Astrocyte of the cerebellum (primary cell): ENCODE measurements at places on chromosomes 1 and 21.

DNA sequence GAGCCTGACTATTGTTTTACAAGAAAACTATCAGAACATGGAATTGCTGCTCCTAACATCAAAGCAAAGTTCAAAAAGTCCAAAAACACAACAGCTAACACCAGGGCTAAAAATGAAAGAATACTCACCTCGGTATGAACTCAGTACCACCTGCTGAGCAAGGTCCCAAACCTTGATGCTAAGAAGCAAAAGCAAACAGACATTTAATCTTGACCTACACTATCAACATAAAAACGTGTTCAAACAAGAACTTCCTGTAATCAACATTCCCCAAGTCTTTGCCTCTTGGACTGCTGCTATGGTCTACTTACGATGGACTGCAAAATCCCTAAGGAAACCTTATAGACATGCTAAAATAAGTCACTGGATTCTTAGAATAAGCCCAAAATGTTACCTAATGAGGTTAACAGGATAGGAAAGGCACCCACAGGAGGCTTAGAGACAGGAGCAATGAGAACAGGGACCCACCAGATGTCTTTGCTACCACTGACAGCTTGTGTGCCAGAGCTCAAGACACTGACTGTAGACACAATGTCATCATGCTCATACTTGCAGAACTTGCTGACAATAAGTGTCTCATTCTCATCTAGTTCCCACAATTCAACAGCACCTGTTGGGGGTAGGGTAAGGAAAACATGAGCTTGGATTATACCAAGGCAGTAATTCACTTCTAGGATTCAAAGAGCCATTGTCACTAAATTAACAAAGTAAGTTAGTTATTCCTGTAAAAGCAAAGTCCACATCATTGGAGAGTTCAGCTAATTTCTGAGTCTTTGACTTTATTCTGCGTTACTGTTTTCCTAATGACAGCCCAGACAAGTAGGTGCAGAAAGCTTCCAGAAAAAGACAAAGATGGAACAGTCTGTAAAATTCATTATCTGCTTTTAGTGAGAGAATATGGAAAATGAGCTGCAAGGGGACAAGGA, 1.8 kb downstream of the WDR77 start:
- no peak for DNase-seq

DNA sequence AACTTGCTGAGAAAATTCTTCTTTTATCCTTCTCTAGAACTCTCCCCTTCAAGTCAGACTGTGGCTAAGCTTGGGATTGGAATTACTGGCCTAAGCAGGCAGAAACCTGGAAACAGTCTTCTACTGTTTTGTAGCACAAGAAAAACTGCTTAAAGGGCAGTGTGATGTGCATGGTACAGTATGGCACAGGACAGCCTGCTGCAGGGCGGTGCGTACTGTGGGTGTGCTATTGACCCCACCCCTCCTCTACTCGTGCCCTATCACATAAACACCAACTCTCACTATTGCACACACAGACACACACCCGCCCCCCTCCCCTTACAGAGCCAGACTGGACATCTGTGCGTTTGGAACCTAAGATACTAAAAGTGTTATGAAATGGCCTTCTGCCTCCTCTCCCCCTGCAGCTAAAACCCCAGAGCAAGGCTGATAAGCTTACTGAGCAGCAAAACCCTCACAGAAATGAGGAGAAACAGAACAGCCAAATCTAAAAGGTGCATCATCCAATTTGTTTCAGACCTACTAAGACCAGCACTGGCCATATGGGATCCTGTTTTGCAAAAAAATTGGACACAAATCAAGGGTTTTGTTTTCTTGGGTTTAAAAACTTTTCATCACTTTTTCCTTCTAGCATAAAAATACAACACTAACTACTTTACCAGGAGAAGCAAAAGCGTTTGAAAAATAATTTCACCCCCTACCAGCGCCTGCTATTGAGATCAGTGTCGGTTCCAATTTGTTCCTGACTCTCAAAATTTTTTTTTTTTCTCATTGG, 355.8 kb upstream of the LYPLAL1 start:
- DNase-seq = no peak

DNA sequence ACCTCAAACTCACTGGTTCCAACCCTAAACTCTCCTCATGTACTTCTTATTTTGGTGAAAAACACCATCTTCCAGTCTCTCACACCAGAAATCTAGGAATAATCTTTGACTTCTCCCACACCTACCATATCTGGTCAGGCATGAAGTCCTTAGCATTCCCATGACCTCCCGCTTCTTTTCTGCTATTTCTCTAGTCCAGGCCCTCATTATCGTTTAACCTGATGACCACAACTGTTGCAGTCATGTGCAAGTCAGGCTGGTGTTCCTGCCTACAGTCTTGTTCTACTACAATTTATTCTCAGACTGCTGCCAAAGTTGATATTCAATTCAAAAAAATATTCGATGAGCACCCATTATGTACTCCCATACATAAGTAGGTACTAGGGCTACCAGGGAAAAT, 71.3 kb downstream of the PIK3R3 start:
- DNase-seq = no peak

- DNase-seq = no peak
Observed at GRCh38 chr1:28328228-28328648, 602 bp upstream of the MED18 start.

GRCh38 chr21:15508554-15508953, 221.2 kb upstream of the USP25 start:
- no peak for DNase-seq

DNA sequence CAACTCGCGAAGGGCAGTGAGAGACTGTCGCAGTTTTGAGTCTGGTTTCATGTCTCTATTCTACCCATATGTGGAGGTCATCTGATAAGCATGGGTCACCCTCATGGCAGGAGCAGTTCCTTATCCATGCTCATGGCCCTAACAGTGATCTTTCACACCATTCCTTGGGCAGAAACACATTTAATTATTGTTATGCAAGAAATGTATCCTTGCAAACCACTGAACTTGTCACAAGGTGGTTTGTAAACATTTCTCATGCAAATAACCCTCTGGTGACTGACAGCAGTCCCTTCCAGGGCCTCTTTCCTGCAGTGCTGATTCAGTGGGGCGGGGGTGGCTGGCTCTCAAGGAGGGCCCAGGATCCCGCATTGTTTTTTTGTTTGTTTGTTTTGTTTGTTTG, 421.4 kb upstream of the RUNX1 start:
- no peak for DNase-seq

- DNase-seq = no peak
Observed at GRCh38 chr1:20732071-20732587, 374 bp downstream of the SH2D5 start.

- DNase-seq = no peak
Observed at GRCh38 chr1:81197591-81197990, 603.1 kb upstream of the ADGRL2 start.

DNA sequence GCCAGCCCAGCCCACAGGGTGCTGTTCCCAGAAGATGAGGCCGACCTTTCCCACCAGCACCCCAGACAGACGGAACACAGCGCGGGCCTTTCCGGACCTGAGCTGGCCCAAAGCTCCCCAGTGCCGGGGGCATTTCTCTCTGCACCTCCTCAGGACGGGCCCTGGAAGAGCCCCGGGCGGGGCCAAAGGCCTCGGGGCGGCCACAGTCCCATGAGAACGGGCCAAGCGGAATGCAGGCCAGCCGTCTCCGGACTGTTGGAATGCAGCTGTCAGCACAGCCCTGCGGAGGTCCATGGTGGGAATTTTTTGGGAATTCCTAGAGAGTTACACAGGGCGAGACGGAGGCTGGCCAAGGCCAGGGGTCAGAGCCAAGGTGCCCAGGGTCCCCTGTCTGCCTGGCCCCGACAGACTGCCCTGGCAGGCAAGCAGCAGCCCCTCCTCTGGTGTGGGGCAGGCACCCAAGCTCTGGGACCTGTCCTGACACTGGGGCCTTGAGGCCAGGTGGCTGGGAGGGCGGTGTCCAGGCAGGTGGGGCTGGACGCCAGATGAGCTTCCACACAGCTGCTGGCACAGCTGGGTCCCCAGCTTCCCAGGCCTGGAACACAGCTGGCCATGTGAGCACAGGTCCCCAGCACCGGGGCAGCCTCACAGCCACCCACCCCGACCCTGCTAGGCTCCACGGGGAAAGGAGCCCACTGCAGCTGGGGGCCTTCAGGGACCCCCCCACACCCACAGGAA, 63.0 kb downstream of the MEGF6 start:
- peak; percentile 24 for DNase-seq

GRCh38 chr1:42679364-42679983, 2.7 kb upstream of the YBX1 start:
- DNase-seq = no peak

GRCh38 chr1:39695016-39695415, 3.8 kb upstream of the HPCAL4 start:
- DNase-seq = no peak

GRCh38 chr1:7528386-7529198, 242.5 kb upstream of the VAMP3 start:
- no peak for DNase-seq

- DNase-seq = no peak
Observed at GRCh38 chr1:155051777-155052398, 772 bp downstream of the ADAM15 start.

- DNase-seq = no peak
Observed at GRCh38 chr21:27532076-27532475, 565.2 kb upstream of the ADAMTS5 start.

DNA sequence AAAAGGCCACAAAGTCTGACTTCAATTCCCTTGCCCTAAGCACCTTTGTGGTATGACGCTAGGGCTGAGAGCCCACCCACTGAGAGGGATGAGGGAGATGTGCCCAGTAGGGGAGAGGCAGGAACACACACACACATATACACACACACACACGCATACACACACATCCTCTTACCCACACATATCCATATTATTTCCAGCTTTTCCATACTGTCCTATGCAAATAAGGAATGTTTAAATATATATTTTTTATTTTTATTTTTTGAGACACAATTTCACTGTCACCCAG, 3.0 kb downstream of the RAB25 start:
- DNase-seq = no peak

DNA sequence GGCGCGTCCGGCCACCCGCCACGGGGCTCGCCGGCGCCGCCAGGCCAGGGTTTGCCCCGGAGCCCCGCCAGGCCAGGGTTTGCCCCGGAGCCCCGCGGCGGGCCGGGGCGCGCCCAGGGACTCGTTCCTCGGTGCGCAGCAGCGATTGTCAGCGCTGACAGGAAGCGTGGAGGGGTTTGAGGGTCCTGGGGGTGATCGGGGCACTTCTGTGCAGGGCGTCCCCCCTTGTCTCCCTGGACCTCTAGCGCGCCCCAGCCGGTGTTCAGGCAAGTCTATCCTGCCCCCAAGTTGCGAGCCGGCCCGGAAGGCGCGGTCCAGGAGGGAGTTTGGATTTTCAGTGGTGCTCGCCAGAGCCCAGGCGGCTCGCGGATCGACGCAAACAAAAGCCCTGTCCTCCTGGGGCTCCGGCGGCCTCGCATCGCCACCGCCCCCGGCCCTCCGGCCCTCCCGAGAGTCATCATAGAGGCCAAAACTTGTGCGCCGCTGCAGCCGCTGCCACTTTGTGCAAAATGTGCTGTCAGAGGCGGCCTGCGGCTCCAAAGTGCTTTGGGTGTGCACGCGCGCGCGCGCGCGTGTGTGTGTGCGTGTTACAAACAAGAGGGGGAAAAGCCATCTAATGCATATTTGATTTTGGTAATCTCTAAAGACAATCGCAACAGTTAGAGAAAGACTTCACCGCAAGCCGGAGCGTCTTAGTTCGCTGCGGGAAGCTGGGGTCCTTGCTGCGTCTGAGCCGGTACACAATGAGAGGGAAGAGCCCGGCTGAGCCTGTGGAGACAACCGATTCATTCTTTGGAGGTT, 1.0 kb downstream of the ROR1 start:
- DNase-seq = no peak

GRCh38 chr1:46686255-46686654, 14.6 kb downstream of the TEX38 start:
- no peak for DNase-seq

- DNase-seq = no peak
Observed at GRCh38 chr1:15432324-15432723, 5.9 kb upstream of the CTRC start.

DNA sequence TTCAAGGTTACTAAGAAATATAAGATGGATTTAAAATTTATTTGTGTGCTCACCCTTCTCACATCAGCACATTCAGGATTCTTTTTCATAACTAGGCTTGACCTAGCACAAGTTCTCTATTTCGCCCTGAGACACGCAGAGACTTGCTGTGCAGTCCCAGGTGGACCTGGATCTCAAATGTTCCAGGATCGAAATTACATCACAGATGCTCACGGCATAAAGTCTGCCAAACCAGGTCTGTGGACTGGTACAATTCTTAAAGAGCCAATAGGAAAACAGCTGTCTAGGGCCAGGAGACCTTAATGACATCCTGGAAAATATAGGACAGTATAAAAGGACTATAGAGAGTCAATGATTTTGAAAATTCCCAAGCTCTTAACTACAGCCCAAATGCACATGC, 2.2 kb downstream of the PGBD5 start:
- no peak for DNase-seq

GRCh38 chr1:18651713-18652112, 21.1 kb downstream of the PAX7 start:
- DNase-seq = no peak

DNA sequence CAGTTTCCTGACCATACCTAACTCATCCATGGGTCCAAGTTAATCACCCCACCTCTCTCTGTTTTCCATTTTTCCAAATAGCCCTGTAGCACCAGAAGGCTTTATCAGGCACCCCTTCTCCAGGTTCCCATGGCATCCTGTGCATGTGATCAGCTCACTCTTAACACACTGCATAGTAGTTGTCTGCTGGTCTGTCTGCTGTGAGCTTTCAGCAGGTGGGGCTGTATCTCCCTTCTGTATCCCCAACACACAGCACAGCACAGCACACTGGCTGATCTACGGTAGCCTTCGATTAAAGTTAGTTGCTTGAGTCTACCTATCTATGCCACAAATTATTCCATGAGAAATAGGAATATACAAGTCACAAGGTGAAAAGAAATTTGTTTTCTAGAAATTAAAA, 54.3 kb upstream of the C1orf198 start:
- DNase-seq = no peak

DNA sequence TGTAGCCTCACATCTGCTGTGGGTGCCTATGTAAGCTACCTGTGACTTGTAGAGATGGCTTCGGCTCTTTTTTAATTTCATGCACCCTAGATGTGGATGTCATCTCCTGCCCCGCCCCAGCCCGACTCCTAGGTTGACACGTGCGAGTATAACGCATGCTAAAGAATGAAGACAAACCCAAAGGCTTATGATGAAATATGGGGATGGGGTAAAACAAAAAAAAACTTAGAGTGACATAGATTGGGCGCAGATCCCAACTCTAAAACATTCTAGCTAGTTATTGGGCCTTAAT, 613 bp upstream of the ERO1B start:
- DNase-seq = no peak

GRCh38 chr1:79532555-79532954, 526.0 kb upstream of the ADGRL4 start:
- DNase-seq = no peak

GRCh38 chr1:236869911-236870310, 74.8 kb downstream of the MTR start:
- DNase-seq = no peak

GRCh38 chr1:11764115-11764514, 2.1 kb downstream of the C1orf167 start:
- DNase-seq = no peak

- DNase-seq = peak; percentile 45
Observed at GRCh38 chr1:223776075-223776814, 63.9 kb downstream of the CAPN2 start.

GRCh38 chr1:36624466-36624865, 141.8 kb upstream of the CSF3R start:
- DNase-seq = no peak

GRCh38 chr1:67489643-67490042, 59.4 kb upstream of the SERBP1 start:
- DNase-seq = no peak

- no peak for DNase-seq
Observed at GRCh38 chr1:41097105-41097504, 75.6 kb upstream of the SLFNL1 start.

GRCh38 chr1:45007311-45007710, 3.8 kb downstream of the HECTD3 start:
- no peak for DNase-seq
